T47D (cell line): ENCODE measurements at places on chromosomes 6 and 20.
A peak's percentile ranks its signal among the peaks of the same experiment; 100 is the strongest.

DNA sequence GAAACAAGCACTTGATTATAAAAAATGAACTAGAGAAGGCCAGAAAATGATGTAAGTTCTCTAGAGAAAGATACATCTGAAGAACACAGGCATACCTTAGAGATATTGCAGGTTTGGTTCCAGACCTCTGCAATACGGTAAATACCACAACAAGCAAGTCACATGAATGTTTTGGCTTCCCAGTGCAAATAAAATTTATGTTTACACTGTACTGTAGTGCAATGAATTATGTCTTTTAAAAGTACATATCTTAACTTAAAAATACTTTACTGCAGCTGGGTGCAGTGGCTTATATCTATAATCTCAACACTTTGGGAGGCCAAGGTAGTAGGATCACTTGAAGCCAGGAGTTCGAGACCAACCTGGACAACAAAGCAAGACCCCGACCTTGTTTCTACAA is 10.9 kb upstream of the KIAA1586 start:
- DNase-seq, result no peak

- no peak for DNase-seq
Observed at GRCh38 chr20:49214571-49214970, 4.6 kb upstream of the DDX27 start.

DNA sequence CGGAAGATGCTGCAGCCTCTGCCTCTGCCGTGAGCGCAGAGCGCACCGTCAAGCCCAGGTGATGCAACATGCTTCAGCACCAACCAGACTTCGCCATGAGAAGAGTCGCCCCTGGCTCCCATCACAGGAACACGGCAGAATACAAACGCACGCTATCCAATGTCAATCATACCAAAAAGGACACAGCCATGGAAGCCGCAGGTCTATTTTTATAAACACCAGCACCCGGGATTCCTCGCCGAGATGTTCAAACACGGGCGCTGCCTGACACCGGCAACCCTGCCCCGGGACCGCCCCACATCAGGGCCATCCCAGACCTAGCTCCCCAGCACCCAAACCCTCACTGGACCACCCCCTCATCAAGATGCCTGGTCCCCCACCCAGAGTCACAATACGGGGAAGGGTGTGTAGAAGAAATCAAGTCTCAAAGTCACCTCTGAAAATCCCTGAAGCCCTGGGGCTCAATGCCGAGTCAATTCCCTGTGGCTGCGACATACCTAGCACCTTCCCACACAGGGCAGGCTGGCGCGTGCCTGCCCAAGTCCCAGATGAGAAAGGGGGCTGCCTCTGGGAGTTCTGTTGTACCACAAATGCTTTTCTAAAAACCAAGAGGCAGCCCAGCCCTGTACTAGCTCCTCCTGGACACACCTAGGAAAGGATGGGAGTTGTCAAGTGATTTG is 17.9 kb downstream of the TAF4 start:
- no peak for DNase-seq

GRCh38 chr20:31829731-31830130 is 10.6 kb downstream of the MYLK2 start:
- DNase-seq, result no peak

- peak; percentile 5 for DNase-seq
Observed at GRCh38 chr20:11686820-11687543, 230.7 kb upstream of the BTBD3 start.

DNA sequence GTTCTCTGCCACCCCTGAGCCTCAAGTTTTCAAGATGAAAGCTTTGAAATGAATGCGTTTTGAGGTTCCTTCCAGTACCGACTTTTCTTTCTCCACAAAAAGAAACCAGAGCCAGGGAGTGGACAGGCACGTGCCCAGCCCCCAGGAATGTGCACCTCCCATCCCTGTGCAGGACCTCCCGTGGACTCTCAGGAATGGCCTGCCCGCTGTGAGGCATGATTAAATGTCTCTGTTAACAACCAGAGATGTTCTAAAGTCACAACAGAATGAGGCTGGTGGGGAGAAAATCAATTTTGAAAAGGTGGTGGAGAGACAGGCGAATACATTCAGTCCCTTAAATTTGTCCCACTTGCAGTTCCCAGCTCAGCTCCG is 1.5 kb downstream of the TGM3 start:
- DNase-seq, result no peak

DNA sequence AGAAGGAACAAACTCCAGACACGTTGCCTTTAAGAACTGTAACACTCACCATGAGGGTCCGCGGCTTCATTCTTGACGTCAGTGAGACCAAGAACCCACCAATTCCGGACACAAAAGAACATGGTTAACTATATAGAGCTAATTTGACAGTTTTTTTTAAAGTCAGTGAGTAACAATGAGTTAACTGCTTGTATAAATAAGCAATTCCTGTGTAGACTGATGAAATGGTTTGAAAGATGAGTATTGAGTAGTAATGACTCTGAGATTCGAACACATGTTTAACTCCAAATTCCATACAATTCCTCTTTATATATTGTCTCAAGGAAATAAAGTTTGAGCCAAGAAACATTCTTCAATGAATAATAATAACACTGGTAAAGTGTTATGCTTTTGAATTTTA is 478.0 kb downstream of the MMUT start:
- no peak for DNase-seq

GRCh38 chr20:45368221-45368980 is 5.4 kb downstream of the SYS1 start:
- no peak for DNase-seq

- no peak for DNase-seq
Observed at GRCh38 chr6:169083508-169083874, 170.2 kb downstream of the THBS2 start.

DNA sequence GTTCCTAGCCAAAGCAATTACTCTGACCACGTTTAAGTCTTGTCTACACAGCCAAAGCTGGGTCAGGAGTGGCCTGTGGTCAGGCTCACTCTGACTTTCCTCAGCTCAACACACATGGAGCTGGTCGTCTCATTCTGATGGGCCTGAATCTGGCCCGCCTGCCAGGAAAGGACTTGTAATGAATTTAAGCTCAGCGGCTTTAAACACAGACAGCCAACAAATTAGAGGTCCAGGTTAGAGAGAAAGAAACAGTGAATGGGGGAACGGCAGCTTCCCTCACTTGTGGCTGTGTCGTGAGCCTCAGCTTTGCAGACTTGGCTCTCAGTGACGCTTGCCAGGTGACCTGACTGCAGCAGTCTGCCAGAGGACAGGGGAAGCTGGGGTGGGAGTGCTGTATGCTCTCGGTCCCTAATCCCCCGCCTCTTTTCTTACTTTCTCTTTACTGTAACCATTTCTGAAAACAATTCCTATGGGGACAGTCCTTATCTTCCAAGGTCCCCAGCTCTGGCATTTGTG is 121.9 kb upstream of the AGPAT4 start:
- DNase-seq, result no peak

- no peak for DNase-seq
Observed at GRCh38 chr6:73624896-73625295, 28.9 kb downstream of the SLC17A5 start.

GRCh38 chr6:16334671-16335070 is 96.3 kb downstream of the GMPR start:
- no peak for DNase-seq

DNA sequence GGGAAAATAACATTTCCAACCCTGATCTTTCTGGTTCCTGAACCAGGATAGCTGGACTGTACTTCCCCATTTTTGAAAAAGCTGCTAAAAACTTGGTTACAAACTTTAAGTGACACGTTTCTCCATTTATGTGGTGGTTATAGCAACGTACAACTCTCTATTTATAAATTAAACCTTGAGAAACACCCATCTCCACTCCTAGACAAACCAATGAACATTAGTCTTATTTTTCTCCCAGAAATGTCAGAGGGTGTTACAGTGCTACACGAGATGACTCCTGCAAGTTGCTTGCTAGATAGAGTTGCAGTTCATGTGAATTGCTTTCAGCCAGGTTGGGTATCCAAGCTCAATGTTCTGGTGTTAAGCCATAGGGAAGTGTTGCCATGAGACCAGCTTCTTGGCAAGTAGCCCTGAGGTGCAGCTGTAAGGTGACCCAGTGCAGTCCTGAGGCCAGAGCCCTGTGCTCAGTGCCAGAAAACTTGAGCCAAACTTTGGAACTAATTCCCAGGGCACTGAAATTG is 51.3 kb upstream of the REV3L start:
- DNase-seq, result peak; percentile 7

GRCh38 chr20:36472637-36473090 is 68.7 kb upstream of the MYL9 start:
- DNase-seq, result peak; percentile 89

DNA sequence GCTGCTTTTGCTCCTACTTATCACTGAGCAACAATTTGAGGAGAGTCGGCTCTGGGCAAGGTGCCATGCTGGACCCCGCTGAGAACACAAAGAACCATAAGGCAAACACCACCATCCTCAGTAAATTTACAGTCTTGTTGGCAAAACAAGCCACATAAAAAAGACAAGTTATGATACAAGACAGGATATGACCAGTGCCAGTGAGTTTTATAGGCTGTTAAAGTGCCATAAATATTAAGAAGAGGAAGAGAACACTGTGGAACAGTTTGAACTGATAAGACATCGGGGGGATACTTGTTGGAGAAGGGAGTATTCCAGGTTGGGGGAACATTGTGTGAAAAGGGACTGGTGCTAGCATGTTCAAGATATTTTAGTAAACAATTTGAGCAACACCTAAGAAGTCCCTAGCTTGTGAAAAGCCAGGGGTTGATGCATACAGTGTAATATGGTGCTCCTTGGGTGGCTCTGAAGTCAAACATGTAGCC is 25.3 kb upstream of the RIPOR2 start:
- no peak for DNase-seq

- DNase-seq, result peak; percentile 75
Observed at GRCh38 chr6:722077-722524, 29.2 kb upstream of the EXOC2 start.

- DNase-seq, result no peak
Observed at GRCh38 chr6:167925026-167925425, 72.4 kb upstream of the KIF25 start.

DNA sequence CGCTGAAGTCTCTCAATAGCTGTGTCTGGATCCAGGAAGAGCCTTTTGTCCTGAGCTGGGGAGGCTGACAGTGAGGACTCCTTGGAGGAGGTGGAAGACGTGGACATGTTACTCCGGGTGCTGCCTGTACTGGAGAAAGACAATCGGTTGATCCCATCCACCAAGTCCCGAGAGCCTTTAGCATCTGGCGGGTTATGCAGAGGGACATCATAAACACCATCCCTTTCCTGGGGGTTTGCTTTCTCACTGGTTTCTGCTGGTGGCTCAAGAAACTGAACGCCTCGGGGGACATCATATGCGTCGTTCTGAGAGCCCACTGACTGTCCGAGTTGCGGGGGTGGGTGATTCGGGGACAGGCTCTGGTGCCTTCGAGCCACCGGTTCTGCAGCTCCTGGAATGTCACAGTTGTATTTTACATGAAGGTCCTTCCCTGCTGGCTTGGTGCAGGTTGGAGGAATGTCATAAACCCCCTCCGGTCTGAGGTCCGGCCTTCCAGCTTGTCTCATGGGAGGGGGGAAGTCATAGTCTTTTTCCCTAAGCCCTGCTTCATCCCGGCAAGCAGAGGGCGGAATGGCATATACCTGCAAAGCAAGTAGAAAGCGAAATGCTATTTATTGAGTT is 41.7 kb downstream of the NEDD9 start:
- DNase-seq, result no peak

GRCh38 chr6:22045261-22045912 is 251.4 kb downstream of the PRL start:
- DNase-seq, result no peak
